Nasal cavity respiratory epithelium epithelial cell of viscerocranial mucosa (primary cell): ENCODE measurements at places on chromosomes 13 and 19. TPM values are rescaled to one million over a fixed set of nuclear protein-coding genes. Genes with fewer than 3 reads are reported as not detected.

The CCNA1 gene
- 17.0 and 150 TPM in 2 replicates for total RNA-seq

The PRKCG gene
- not detected in 2 replicates for total RNA-seq

The TMEM161A gene
- 30.8 and 36.6 TPM in 2 replicates for total RNA-seq

The FCAR gene
- not detected in 2 replicates for total RNA-seq

The SIGLEC9 gene
- not detected in 2 replicates for total RNA-seq

The CCDC61 gene
- 4.9 and 12.3 TPM in 2 replicates for total RNA-seq

The CPB2 gene
- total RNA-seq: not detected in 2 replicates

The NXNL1 gene
- not detected in 2 replicates for total RNA-seq

The PCDH8 gene
- total RNA-seq: not detected in 2 replicates
